ENCODE measurements at places on chromosomes 1 and 21.
A peak's percentile ranks its signal among the peaks of the same experiment; 100 is the strongest.

GRCh38 chr21:27677546-27677945 lies 710.7 kb upstream of the ADAMTS5 start:
- DNase-seq = no peak

- DNase-seq = no peak
Measured at GRCh38 chr1:48026701-48027532, 29.7 kb upstream of the TRABD2B start.

- peak; percentile 88 for DNase-seq
Measured at GRCh38 chr1:26284597-26285347, 4.9 kb downstream of the SH3BGRL3 start.

DNA sequence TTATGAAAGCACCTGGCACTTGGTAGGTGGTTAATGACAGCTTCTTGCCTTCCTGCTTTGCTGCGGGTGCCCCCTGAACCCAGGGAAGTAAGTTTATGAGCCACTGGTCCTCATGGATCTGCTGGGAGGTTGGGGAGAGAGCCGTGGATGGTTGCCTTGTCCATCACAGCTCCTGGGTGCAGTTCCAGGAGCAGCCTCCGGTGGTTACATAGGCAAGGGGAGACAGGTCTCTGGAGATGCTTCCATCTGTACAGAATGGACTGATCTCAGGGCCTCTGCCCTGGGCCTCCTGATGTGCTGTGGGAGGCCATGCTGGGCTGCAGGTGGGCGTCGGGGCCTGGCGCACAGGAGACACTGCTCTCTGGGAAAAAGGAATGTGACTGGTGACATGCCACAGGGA lies 31.6 kb upstream of the ARHGEF10L start:
- DNase-seq = no peak

DNA sequence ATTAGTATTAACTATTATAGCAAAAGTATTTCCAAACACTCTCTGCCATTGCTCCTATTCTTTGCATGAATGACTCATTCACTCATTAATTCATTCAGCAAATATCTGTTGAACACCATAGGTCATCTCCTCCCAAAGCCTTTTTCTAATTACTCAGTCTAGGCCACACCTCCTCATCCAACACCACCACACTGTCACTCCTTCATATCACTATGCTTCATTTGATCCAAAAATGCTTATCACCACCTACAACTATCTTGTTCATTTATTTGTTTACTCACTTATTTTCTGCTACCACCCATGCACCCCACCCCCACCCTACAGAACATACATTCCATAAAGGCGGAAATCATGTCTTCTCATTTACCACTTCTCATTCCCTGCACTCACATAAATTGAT lies 94.4 kb upstream of the TNFSF4 start:
- no peak for DNase-seq

- DNase-seq = no peak
Measured at GRCh38 chr1:10631811-10632593, 157.3 kb downstream of the PEX14 start.

- DNase-seq = no peak
Measured at GRCh38 chr1:215589650-215590435, 22.7 kb downstream of the KCTD3 start.

- DNase-seq = no peak
Measured at GRCh38 chr1:6971699-6972098, 186.4 kb downstream of the CAMTA1 start.

GRCh38 chr1:170360601-170361000 lies 171.4 kb upstream of the GORAB start:
- DNase-seq = no peak

DNA sequence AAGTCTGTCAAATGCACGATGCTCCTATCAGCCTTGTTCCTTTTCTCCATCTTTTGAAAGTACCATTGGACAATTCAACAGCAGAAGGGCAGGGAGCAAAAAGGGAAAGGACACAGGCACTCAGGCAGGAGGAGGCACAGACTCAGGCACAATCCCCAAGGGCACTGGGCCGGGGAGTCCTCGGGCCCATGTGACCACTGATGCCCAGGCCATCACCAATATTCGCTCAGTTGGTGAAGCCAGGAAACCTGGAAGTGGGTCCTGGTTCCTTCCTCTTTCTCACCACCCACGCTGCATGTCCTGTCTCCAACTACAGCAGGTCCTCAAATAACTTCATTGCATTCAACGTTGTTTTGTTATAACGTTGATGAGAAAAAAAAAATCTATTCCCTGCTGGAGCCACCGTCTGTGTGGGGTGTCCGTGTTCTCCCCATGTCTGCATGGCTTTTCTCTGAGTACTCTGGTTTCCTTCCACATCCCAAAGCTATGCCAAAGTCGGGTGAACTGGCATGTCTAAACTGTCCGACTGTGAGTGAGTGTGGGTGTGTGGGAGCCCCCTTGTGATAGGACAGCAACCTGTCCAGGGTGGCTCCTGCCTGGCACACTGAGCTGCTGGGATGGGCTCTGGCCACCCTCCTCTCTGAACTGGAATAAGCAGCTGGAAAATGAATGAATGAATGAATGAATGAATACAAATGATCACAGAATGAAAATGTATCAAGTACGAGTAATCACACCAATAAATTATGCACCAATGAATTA lies 12.5 kb downstream of the NID1 start:
- DNase-seq = no peak

GRCh38 chr1:230705289-230706019 lies 8.5 kb downstream of the AGT start:
- no peak for DNase-seq

DNA sequence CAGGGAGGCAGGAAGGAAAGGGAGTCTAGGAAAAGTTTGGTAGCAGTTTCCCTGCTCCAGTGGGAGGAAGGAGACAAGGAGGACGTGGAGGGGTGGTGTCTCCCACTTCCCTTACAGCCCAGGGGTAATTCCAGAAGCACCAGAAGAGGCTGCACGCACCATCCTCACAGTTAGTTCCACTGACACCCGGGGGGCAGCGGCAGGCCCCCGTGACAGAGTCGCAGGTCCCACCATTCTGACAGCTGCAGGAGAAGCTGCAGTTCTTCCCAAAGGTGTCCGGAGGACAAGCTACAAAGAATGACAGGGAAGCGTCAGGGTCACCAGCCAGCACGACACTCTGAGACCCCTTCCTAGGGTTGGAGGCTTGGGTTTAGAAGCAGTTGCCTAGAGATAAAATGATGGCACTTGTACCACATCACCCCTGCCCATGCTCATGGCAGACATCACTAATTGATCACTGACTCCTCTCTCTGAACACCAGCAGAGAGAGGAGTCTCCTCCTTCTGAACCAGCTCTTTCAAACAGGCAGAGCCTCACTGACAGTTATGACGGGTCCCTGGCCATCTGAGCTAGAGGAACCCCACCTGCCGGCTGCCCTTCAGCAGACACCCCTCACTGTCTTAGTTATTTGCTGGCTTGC lies 53.3 kb downstream of the ARHGEF16 start:
- no peak for DNase-seq

- DNase-seq = no peak
Measured at GRCh38 chr1:65773391-65774123, 19.1 kb upstream of the PDE4B start.

DNA sequence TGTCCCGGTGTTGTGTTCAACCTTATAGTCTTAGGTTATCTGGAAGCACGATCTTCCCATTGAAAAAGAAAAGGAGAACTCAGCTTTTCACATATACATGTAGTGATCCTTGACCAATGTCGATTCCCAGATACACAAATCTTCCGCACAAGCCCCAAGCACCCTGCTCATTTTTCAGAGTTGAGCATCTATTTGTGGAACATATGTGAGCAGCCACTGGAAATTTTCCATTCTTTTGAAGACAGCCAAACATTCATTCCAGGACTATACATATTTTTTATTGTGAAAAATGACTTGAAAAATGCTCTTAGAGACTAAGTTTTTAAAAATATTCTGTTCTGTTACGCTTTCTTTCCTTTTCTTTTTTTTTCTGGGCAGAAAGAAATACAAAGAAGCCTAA lies 371.9 kb downstream of the RGS7 start:
- DNase-seq = no peak

GRCh38 chr1:83747853-83748482 lies 251.0 kb downstream of the TTLL7 start:
- DNase-seq = no peak

- DNase-seq = no peak
Measured at GRCh38 chr21:38241029-38241740, 15.6 kb upstream of the KCNJ15 start.

- no peak for DNase-seq
Measured at GRCh38 chr1:46595127-46595526, 8.9 kb downstream of the MKNK1 start.

- DNase-seq = no peak
Measured at GRCh38 chr1:169109561-169110134, 3.2 kb downstream of the ATP1B1 start.

DNA sequence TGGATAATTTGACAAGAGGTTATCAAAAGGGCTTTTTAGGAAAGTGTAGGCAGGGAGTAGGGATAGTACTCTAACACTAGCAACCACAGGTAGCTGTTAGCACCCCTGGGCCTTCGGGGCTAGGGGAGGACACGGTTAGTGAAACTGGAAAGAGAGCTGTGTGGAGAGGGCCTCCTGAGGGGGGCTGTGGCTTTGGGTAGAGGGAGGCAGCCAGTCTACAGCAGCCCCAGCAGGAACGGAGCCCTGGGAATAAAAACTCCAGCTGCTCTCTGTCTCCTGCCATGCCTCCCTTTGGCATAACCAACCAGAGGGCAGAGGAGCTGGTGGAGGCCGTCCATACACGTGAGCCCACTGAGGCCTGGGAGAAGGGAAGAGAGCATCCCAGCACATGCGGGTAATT lies 223.2 kb downstream of the FOXD2 start:
- no peak for DNase-seq

- DNase-seq = no peak
Measured at GRCh38 chr1:26900815-26901511, 696 bp upstream of the GPATCH3 start.

- DNase-seq = no peak
Measured at GRCh38 chr1:92442351-92442750, 44.4 kb downstream of the GFI1 start.

DNA sequence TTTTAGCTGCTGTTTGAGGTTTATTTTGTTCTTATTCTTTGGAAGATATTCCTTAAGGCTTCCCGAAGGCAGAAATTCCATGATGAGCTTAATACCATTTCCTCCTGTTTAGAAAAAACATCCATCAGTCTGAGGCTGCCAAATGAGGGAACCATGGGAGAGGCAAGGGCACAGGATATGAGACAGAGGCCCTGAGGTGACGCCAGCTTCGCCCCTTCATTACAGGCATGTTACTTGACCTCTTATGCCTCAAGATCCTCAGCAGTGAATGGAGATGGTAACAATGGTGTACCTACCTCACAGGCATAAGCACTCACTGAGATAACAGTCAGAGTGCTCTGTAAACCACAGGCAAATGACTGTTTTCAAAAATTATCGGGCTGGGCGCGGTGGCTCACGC lies 93.6 kb downstream of the RAVER2 start:
- no peak for DNase-seq

DNA sequence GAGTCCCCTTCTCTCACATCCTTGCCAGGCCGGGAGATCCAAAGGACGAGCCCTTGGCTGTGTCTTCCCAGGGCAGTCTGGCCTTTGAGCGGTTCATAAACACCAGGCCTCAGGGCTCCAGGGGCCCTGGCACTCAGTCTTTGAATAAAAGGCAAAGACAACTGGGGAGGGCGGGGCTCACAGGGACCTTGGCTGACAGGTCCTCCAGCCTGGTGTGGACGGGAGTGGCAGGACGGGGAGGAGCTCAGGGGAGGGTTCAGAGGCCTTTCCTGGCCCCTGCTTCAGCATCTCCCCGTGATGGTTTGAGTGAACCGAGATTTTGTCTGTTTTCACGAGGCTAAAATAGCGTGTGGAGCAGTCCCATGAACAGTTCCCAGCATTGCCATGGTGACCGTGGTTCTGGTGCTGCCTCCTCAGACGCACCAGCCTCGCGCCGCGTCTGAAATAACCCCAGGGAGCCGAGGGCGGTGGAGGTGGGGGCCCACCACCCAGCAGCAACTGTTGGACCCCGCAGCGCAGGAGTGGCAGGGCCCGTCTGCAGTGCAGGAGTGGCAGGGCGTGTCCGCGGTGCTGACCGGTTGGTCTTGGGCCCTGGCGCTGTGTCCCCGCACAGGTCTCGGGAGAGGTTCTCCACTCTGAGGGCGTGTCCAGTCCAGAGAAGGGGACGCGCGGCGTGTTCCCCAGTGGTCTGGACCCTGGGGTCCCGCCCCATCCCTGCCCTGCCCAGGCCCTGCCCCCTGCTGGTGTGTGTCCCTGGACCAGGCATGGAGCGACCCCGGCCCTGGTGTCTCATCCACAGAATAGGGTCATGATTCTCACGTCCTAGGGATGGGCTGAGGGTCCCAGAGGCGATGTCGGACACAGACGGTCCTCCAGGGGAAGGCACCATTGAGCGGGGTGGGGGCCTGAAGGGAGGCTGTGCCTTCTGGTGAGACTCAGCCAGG lies 7.1 kb upstream of the PRKCZ start:
- DNase-seq = no peak

DNA sequence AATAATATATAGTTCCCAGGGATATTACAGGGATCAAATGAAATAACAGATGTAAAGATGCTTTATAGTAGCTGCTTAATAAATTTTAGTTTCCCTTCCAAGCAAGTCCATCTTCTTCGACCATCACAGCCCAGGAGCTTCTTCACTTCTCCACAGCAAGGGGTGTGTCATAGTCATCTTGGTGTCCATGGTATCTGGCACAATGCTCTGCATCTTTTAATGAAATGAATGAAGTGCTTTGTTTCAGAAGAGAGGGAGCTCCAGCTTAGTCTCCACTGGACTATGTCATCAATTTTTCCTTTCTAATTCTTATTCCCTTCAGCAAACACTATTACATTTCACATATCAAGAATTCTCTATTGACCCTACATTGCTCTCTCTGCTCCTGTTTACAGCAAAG lies 4.9 kb upstream of the MACF1 start:
- no peak for DNase-seq

All from activated T-cell treated with anti-CD3 and anti-CD28 coated beads, Interleukin-2, amount 50 U/mL, for 1 hour (primary cell).